HS-27A (cell line): ENCODE measurements at places on chromosomes 7 and 10.

DNA sequence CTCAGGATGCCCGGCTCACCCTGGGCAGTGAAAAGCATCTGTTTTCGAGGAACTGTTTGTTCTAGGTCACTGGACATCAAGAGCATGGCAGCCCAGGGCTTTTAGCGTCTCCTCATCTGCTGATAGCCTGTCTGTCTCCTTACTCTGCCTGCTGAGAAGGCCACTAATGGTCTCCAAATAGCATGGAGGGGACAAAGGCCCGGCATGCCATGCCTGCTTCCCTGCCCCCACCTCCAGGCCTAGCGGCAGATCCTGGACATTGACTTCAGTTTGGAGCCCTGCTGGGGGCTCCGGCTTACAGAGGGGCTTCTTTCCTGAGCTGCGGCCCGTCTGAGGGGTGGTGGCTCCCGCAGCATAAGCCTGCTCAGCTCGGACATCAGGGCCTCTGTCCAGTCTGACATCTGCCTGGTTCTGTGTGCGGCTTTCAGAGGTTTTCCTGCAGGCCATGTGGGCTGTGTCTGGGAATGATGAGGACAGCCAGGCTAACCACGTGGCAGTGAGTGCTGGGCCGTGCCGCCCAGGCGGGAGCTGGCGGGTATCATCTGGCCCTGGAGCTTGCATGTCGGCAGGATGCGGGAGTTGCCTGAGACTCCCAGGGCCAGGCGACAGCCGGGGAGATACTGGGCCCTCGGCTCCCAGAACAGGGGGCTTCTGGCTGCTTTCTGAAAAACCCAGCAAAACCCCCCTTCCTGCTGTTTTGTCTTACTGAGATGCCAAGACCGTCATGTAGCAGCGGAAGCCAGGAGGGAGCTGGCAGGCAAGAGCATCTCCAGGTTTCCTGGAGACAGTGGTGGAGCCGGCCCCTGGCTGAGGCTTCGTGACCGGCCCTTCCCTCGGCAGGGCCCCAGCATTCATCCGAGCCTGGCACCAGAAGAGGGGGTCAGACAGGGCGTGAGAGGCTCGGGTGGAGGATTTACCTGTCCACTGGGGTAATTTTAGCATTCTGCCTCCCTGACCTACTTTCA is 9.2 kb downstream of the PFKFB3 start:
- no peak for DNase-seq

GRCh38 chr10:101779544-101780186 is 3.6 kb downstream of the NPM3 start:
- no peak for DNase-seq

- no peak for DNase-seq
These were observed 39.7 kb upstream of the TEX47 start for GRCh38 chr7:88835147-88835728.

DNA sequence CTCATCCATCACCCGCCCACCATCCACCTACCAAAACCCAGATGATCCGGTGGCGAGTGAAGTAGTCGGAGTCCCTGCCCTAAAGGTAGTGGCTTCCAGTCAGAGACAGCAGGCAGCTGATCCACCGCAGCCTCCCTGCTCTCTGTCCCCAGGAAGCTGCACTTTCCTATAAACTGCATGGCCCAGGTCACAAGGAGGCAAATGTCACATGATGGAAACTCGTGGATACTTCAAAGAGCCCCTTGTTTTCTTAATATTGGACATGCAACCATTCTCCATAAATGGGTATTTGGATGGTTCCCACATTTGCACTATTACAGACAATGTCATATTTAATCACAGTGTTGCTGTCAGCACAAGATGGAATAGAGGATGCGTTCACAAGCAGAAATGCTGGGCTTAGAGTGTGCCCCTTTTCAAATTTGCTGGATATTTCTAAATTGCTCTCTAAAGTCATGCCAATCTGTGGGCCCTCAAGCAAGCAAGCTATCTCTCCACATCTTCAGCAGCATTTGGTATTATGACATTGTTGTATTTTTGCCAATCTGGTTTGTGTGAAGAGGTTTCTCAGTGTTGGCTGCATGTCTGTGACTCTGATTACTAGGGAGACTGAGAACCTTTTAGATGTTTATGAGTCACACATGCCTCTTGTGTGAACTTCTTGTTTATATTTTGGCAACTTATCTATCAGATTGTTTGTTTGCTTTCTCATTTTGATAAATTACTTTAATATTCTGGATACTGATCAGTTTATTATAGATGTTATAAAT is 822.0 kb downstream of the TNS3 start:
- no peak for DNase-seq

DNA sequence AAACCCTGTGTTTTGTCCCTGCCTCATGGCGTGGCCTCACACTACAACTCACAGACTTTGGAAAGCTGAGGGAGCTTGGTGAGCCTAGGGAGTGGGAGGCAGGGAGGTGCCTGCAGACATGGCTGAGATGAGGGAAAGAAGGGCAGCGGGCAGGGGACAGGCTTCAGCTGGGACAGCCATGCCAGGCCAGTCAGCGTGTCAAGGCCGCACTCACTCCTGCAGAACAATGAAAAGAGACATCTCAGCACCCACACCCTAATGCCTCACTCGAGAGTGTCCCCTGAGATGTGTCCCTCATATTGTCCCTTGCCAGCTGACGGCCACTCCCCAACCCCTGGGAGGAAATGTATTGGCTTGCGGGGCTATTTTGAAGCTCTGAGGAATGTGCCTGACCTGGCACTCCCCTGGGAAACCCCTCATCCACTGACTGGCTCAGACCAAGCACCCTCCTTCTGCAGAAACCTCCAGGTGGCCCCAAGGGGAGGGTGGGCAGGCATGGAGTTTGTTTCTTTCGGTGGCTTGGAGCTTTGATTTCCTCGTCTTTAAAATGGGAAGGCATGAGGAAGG is 31.6 kb downstream of the SH3PXD2A start:
- no peak for DNase-seq

DNA sequence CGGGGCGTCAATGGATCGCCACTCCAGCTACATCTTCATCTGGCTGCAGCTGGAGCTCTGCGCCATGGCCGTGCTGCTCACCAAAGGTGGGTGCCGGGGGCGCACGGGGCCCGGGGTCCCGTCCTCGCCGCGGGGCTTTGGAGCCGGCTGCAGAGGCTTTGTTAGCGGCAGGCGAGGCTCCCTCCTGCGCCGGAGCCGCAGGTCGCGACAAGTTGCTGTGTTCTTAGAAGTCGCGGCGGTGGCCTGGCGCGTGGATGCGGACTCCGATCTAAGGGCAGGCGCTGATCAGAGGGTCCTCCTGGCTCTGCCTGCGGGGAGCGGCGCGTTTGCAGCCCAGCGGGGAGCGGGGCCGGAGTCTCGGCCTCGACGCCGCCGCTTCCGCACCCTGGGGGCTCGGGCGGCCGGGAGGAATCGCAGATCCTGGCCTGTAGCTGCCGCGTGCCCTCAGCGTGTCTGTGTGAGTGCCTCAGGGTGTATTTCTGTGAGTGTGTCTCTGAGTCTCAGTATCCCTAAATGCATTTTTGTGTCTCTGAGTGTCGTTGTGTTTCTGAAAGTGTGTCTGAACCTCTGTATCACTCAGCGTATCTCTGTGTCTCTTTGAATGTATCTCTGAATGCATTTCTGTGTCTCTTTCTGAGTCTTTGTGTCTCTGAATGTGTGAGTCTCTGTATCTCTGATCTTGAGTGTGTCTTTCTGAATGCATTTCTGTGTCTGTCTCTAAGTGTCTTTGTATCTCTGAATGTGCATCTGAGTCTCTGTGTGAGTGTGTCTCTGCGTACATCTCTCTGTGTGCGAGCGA is 766 bp downstream of the BAMBI start:
- no peak for DNase-seq

GRCh38 chr7:44867073-44867995 is 18.0 kb downstream of the PURB start:
- DNase-seq = no peak

DNA sequence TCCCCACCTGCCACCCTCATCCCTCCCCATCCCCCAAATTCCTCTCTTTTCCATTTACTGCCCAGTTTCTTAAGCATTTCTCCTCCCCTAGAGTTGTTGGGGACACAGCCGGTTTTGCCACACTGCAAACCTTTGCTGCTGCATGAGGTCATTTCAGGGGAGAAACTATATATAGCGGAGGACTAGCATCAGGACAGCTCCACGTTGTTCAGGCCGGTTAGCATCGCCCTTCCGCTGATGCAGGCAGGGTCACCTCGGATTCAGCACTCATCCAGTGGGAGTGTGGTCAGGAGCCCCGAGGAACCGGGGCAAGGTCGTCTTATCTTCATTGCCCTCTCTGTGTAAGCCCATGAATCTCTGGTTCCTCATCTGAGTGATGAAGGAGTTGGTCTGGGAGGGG is 15.6 kb downstream of the UBTD1 start:
- no peak for DNase-seq

- no peak for DNase-seq
These were observed 98.1 kb upstream of the DNAAF5 start for GRCh38 chr7:628402-628763.

DNA sequence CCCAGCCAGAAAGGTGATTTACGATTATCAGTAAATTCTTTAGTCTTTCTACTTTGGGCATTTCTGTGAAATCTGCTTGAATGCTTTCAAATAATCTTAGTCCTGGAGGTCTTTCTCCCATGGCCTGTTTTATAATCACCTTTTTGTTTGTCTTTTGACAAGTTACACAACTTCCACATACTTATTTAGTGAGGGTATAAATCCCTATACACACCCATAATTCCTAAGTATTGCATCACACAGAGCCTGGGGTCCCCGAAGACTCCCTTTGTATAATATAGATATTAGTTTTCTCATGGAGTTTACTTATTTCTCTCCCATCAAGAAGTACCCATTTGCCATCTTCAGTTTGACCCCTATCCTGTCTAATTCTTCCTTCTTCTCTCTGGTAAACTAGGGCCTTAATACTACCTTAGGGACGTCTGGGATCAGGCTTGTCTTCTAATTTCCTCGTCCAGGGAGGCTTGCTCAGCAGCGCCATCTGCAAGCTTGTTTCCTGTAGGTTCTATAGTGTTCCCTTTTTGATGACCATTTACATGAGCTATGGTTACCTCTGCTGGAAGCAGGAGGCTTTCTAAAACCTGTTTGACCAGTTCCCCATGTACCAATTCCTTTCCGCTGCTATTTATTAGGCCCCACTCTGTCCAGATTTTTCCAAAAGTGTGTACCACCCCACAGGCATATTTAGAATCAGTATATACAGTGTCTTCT is 8.1 kb downstream of the DNAH11 start:
- no peak for DNase-seq

DNA sequence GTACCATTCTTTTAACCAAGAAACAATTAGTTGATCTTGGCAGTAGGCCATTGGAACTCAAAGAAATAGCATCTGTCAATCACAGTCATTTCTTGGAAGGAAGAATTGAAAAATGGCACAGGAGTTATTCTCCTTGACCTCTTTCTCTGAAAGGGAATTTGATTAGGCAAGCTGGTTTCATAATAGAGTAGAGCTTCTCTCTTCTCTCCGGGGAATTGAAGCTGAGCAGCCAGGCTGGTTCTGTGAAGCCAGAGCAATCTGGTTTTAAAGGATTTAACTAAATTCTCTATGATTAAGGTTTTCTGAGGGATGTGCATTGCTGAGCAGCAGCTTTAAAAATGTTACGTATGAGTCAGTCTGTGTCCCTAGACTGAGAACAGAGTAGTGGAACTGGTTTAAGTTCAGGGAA is 70.2 kb downstream of the AHCYL2 start:
- DNase-seq = no peak

DNA sequence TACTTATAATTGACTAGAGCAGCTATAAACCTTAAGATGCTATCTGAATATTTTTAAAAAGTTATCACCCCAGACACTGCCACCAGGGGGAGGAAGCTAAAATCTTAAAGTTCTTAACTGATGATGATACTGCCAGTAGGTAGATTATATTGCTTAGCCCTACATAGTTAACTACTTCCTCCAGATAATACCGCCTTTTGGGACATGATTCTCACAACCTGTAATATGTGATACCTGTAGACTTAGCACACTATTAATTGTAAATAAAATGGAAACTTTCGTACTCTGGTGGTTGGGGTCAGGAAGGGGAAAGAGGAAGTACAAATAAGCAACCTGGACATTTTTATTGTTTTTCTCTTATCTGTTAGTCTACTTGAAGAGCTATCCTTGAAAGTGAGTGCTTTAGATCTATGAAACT is 268.9 kb downstream of the ADK start:
- DNase-seq = no peak

DNA sequence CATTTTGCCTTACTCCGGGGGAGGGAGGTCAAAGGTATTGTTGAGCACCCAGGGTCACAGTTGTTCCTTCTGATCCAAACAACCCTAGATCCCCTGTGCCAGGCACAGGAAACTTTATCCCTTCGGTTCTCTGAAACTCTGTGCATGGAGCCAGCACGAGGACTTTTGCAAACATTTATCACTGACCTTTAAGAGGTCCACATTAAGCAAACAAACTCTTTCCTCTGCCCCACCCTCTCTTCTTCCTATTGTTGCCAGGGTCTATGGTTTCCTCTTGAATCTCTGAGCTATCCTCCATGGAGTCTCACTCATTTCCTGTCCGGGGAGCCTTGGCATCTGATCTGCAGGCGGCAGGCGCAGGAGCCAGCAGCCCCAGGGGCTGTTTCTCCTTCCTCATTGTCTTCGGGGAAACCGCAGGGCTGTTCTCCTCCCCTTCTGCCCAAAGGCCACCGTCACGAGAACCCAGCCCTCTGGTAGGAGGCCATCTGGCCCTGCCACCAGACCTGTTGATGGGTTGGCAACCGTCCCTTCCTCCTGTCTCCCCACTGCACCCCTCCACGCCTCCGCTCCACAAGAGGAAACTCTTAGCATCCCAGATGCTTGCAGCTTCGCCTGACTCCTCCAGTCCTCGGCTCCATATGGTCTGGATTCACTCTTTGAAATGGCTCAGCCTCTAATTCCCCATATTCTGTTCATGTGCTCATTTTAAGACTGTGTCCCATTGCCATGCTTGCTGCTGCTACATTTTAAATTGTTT is 327.3 kb upstream of the NRP1 start:
- no peak for DNase-seq

DNA sequence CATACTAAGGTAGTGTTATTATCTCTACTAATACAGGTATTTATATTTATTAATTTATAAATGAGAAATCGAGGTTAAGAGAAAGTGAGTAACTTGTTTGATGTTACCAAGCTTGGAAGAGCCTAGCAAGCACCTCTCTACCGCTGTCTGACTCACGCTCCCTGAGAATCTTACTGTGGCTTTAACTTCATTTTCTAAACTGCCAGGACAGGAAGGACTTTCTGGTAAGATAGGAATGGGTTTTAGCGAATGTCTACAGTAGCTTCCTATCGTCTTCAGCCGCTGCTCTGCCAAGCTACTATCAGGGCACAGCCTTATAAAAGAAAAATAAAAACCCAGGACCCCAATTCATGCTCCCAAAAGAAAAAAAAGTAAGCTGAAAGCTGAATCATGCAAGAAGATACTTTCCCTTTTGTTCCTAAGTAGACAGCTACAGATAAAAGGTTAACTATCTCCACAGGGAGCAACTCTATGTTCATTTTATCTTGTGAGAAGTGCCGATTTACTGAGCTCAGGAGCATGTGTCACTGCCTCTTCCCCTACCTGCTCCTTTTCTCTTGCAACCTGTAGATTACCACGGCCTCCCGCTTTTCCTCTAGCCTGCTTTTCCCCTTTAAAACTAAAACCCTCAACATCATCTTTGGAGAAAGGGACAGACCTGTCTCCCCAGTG is 60.2 kb downstream of the THNSL1 start:
- DNase-seq = no peak

- no peak for DNase-seq
These were observed 11.5 kb upstream of the CDHR3 start for GRCh38 chr7:105951597-105951996.
